Ureter (tissue), 1 donor: ENCODE measurements at places on chromosomes 2 and 18.

DNA sequence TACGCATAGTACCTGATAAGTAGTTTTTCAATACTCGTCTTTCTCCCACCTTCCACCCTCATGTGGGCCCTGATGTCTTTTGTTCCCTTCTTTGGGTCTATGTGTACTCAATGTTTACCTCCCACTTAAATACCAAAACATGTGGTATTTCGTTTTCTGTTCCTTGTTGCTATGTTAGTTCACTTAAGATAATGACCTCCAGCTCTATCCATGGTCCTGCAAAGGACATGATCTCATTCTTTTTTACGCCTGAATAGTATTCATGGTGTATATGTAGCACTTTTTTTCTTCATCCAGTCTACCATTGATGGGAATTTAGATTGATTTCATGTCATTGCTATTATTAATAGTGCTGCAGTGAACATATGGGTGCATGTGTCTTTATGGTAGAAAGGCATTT is 310.4 kb upstream of the VWC2L start:
- DNase-seq: no peak

GRCh38 chr2:99414566-99414965 is 75.3 kb downstream of the REV1 start:
- no peak for DNase-seq

DNA sequence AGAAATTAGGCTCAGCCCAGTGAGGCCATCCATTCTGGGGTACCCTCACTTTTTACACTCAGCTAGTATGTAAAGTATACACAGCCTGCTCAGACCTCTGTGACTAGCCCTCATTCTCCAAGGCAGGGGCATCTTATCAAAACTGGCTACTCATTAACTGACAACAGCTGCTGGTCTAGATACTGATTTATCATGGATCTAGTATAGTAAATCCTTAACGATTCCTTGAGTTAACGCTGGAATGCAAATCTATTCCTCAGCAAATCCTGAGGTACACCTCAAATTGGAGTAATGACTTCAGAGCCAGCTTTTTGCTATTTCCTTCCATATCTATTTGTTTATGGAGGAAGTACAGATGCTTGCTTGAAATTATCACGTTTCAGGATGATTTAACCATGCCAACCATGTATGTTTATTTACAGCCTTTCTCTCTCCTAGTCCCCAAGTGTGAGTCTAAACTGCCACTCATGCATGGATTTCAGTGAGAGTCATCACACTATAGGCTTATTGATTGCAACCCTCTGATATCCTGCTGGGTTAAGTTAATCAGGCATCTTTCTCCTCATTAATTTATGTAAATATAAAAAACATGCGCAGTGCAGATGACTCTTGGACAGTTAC is 70.2 kb upstream of the DOK6 start:
- DNase-seq: no peak

DNA sequence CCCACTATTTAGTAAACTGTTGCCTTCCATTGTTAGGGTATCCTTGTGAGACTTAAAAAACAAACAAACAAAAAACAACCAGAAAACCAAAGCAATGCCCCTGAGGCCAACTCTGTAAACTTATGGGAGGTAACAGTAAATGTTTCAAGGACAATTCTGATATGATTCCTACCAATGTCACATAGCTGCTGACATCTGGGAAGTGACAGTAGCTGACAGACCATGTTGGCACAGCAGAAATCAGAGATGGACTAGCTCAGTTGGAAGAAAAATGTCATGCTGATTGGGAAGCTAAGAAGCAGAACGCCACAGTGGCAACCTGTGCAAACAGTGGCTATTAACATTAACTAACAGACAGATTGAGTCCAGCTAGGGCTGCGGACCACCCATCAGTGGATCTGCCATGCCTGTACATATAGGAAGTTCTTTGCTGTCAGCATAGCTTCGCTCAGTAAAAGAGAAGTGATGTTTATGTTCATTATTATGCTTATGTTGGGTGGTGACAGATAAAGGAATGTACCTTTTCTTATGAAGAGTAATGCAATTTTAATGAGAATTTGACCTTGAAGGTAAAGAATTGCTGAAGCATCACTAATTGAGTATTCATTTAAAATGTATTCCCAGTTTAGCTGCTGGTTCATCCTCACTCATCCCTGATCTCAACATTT is 180.6 kb downstream of the PARD3B start:
- no peak for DNase-seq

- no peak for DNase-seq
Measured at GRCh38 chr2:186913870-186914269, 64.9 kb upstream of the ZSWIM2 start.

DNA sequence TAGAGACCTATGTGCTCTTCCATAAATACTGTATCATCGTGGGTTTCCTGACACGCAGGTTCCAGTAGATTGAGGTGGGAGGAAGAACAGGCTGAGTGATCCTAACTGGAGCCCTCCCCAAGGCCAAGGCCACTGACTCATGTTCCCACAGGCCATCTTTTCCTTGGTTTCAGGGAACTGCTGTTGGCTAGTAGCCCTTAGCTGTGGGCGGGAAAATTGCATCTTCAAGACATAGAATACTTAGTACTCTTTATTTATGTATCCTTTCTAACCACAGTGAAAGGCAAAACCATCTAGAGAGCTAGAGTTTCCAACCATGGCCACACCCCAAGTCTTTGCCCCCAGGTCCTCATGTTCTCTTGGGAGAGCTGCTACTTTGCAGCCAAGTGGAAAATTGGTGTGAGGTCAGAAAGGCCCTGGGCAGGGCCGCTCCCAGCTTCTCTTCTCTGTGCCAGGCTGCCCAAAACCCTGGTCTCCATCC is 55.9 kb downstream of the COPS8 start:
- DNase-seq: peak; percentile 30

- no peak for DNase-seq
Measured at GRCh38 chr2:156800781-156801361, 364.7 kb downstream of the GPD2 start.

- DNase-seq: no peak
Measured at GRCh38 chr2:181275643-181276070, 181.5 kb upstream of the ITGA4 start.

GRCh38 chr2:124323321-124323720 is 298.2 kb downstream of the CNTNAP5 start:
- DNase-seq: no peak

DNA sequence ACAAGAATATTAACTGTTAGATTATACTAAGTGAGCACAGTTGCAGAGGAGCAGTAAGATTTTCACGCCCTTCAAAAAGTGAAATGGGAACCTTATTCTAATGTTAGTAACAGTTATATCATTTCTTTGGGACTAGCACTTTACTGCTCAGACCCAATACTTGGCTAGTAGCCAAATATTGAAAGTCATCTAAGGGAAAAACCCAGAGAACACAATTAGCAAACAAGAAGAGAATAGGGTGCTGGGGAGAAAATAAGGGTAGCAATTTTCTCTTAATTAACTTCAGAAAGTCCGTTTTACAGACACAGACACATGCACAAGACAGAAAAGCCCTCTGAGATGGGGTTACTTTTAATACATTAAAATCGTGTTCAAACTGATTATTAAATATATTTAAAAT is 71.8 kb downstream of the ID2 start:
- DNase-seq: no peak

DNA sequence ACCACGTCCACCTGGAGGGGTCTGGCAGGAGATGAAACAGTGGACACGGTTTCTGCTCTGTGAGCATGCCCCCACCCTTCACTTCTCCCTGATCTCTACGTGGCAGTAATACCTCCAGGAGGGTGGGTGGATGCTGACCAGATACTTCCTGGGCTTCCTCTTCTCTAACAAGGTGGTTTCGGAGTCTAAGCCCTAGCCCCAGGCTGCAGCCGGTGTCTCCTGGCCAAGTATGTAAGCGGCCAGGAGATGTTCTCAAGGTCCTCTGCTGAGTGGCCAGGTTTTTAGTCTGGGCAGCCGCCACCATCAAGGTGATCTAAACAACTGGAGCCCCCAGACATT is 101.8 kb upstream of the ASB18 start:
- no peak for DNase-seq

- DNase-seq: peak; percentile 49
Measured at GRCh38 chr2:231781798-231782726, 980 bp upstream of the PDE6D start.
